ENCODE measurements at places on chromosomes 3 and 15.

DNA sequence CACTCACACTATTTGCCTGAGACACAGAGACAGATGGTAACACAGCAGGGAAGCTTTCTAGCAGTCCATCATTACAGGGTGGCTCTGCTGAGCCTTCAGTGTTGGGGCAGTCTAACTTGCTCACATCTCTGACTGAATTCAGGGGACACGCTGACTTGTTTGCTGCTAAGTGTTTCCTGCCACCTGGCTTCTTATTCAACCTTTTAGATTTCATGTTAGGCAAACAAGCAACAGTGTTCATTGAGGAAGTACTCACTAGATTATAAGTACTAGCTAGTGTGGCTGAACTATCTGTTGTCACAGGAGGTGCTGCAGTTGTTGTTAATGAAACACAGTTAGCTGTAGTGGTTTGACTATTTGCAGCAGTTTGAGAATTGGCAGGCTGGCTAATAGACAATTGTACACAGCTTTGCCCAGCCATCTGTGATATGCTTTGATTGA lies 37.3 kb downstream of the USF3 start:
- no peak for DNase-seq

- no peak for DNase-seq
Measured at GRCh38 chr3:196695849-196696226, 16.2 kb downstream of the CEP19 start.

DNA sequence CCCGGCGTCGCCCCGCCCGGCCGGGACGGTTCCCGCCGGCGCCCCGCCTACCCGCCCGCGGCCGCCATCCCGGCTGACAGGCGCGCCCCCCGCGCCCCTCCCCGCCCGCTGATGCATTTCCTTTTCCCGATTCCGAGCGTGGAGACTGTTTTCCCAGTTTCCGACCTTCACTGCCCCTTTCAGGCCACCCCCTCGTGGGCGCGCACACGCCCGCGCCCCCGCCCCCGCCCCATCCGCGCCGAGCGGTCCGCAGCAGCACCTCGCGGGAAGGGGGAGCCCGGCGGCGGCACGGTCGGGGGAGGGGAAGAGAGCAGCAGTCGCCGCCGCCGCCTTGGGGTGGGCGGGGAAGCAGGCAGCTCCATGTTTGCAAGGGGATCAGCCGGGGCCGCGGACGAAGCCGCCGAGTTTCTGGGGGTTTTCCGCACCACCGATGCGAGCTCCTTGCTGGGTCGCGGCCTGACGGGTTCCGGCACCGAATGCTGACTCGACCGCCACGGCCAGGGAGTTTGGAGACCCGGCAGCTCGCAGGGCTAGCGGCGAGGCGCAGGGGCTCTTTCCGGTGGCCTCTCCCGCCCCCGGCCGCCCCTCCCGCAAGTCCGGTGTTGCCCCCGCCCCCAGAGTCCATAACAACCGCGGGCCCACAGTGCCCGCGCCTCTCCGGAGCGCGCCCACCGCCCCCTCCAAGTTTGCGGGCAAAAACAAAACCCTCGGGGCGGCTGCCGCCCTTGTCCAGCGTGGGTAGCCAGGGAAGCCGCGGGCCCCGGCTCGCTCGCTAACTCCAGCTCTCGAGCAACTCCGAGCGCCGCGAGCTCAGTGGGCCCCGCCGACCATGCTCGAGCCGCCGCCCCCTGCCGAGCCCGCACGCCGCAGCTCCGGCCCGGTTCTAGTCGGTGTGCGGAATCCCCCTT lies 3.2 kb upstream of the SIN3A start:
- DNase-seq: peak; percentile 68

- DNase-seq: no peak
Measured at GRCh38 chr3:121852256-121852655, 17.2 kb downstream of the EAF2 start.

GRCh38 chr3:44913868-44914468 lies 39.6 kb downstream of the TGM4 start:
- peak; percentile 40 for DNase-seq

GRCh38 chr3:171783626-171784025 lies 26.7 kb downstream of the PLD1 start:
- no peak for DNase-seq

- no peak for DNase-seq
Measured at GRCh38 chr15:65344914-65345275, 32.9 kb downstream of the IGDCC3 start.

DNA sequence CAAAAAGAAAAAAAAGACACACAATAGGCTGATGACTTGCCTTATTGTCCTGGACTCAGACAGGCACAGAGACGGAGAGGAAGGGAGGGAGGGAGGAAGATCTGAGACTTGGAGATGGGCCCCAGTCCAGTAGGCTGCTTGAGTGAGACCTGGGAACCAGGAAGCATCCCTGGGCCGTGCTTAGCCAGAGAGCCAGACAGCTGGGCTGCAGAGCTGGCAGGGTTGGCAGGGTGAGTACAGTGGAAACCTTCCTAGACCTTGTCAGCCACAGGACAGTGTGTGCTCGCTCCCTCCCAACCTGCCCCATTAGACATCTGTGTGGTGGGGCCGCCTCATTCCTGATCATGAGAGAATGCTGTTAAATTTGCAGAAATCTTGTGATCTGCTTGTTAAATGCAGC lies 107.9 kb upstream of the ALDH1A3 start:
- DNase-seq: no peak

- DNase-seq: no peak
Measured at GRCh38 chr3:55405436-55405835, 81.7 kb downstream of the WNT5A start.

GRCh38 chr3:134858441-134859035 lies 63.5 kb downstream of the EPHB1 start:
- no peak for DNase-seq

DNA sequence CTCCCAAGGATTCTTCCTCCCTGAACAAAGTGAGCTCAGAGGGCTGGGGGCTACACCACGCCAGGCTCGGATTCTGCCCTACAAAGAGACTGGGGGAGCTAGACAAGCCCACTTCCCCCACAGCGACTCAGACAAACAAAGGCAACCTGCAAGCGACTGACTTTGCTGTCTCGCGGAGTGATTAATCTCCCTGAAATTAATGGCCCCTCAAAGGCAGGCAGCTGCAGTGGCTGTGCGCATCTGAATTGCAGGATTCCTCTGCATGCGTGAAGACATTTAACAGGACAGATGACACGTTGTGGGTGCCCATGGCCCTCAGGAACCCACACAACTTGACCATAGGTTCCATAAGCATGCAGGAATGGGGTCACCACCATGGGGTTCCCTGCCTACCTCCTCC lies 18.4 kb downstream of the CTXND1 start:
- no peak for DNase-seq

DNA sequence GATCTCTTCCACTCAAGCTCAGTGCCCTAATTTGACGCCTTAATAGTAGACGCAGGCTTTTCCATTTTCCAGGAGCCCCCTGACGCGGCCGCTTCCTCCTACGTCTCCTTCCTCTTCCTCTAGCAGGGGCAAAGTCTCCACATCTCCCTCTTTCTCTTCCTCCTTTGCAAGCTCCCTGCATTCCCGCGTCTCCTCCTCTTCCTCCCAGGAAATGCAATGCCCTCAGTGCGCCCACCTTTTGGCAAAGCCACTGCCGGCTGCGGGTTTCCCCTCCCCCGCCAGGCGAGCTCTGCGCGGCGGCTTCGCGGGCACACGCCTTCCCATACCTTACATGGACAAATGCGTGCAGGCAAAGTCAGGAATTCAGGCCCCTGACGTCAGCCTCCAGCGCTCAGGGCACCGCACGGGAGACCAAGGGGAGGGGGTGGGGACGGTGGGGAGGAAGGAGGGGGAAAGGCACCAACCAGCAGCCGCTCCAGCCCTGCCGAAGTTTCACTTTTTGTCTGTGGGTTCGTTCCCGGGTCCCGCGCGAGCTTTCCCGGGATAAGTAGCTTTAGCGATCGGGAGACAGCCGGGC lies 432 bp upstream of the LPP start:
- no peak for DNase-seq

- no peak for DNase-seq
Measured at GRCh38 chr3:119990888-119991287, 103.4 kb downstream of the GSK3B start.

GRCh38 chr15:85036716-85037115 lies 55.1 kb downstream of the PDE8A start:
- DNase-seq: no peak

DNA sequence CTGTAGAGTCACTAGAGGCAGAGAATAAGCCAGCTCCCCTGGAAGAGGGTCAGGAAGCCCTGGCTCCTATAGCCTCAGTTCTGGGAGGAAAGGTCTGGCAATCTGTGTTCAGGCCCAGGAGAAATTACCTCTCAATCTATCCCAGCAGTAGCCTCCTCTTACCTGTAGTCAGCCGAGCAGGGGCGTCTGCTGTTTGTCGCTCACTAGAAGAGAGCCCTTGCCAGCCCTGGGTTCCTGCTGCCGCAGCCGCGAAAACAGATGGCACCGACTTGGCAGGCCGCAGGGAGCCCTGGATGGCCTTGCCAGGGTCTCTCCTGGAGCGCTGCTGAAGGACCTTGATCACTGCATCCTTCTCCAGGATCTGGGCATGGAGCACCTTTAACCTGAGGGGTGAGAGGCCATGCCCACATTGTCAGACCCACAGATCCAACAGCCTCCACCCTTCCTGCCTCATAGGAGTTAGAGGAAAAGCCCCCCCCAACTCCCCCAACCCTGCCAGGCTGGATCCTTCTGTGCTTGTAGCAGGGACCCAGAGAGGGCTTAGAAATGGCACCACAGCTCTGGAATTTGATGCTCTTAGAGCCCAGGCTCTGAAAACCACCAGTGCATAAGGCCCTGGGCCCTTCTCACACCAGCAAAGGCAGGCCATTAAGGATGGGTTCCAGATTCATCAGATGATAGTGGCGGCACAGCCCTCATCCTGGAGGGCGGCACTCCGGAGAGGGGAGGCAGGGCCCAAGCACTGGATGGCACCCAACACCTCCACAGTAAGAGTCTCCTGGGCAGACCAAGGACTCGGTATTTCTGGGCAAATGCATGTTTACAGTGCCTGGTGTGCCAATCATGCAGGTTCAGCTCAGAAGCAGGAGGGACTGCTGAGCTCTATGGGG lies 14.9 kb downstream of the AMOTL2 start:
- DNase-seq: no peak

GRCh38 chr3:99250821-99251355 lies 349.4 kb upstream of the DCBLD2 start:
- DNase-seq: no peak

GRCh38 chr3:17054301-17054981 lies 169.7 kb downstream of the PLCL2 start:
- no peak for DNase-seq

Data from stimulated activated CD8-positive, alpha-beta memory T cell treated with anti-CD3 and anti-CD28 coated beads, Interleukin-4, amount 100 ng/mL, for 1 hour (primary cell).